PC-9 (cell line): ENCODE measurements at places on chromosomes 7 and 10. TPM values are rescaled to one million over a fixed set of nuclear protein-coding genes. Genes with fewer than 3 reads are reported as not detected.

The DPCD gene
- 20.3 and 21.5 TPM in 2 replicates for total RNA-seq

The CFTR gene
- total RNA-seq: not detected in 2 replicates

The ADGRA1 gene
- total RNA-seq: not detected in 2 replicates

The CHN2 gene
- total RNA-seq: not detected in 2 replicates

The SUN1 gene
- 245 and 272 TPM in 2 replicates for total RNA-seq

The SPDYE2 gene
- not detected in 2 replicates for total RNA-seq

GRCh38 chr10:35959252-35959651, 317.2 kb upstream of the FZD8 start:
- no peak for DNase-seq

GRCh38 chr7:30321089-30321881, 36.9 kb downstream of the ZNRF2 start:
- no peak for DNase-seq

GRCh38 chr7:113405296-113406056, 287.1 kb upstream of the SMIM30 start:
- DNase-seq: no peak
